ENCODE measurements at places on chromosomes 2 and 18. TPM values are rescaled to one million over a fixed set of nuclear protein-coding genes. Genes with fewer than 3 reads are reported as not detected.

DNA sequence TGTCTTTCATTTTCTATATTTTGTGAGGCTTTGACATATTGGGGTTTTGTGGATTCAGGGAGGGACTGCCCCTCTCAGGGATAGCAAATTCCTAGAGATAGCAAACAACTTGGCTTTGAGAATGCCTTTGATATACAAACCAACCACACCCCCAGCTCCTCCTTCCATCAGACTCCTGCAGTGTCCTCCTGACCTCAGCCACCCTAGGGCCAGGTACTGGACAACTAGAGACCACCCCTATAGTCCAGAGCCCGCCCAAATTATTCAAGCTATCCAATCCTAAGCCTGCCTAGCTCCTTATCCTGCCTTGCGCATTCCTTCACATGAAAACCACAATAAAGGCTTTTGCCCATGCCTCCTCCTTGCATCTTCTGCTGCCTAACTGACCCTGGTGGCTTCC lies 22.9 kb upstream of the STAM2 start:
- DNase-seq: no peak

GRCh38 chr2:108061439-108062042 lies 75.2 kb downstream of the SLC5A7 start:
- no peak for DNase-seq

DNA sequence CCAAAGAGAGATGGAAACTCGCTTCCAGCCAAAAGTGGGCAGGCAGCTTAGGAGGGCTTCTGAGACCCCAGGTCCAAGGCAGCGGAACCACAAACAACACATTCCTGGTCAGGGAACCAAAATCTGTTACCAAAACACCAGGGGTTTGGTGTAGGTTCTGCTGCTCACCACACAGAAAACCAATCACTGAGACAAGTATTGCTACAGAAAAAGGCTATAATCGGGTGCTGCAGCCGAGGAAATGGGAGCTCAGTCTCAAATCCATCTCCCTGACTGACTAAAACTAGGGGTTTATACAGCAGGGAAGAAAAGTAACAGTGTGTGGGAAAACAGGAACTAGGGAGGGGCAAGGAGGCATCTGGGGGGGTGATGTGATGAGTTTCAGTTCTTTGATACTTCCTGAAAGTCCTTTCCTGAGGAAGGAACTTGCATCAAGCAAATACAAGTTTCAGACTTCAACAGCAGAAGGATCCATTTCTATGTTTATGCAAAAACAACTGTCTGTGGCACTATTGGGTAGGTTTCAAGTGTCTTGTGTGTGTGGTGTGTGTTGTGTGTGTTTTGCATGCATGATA lies 108.0 kb downstream of the FAM168B start:
- DNase-seq: no peak

- peak; percentile 93 for DNase-seq
Measured at GRCh38 chr2:12507295-12507694, 209.4 kb upstream of the TRIB2 start.

DNA sequence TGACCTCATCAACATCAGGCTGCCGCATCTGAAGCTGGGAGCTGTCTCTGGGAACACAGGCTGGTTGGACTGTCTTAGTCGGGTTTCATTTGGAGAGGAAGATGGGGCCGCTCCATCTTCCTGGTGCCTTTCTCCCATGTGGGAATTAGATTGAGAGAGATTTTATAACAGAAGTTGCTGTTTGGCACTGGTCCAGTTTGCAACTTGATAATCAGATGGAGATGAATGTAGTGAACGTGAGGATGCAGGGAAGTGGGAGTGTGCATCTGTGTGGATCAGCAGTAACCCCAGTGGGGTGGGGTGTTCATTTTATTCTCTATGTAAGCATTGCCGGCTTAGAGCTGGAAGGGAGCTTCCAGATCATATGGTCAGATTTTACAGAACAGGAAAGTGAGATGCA lies 250.9 kb downstream of the DCDC2C start:
- no peak for DNase-seq

- DNase-seq: no peak
Measured at GRCh38 chr2:37427241-37427640, 82.8 kb downstream of the QPCT start.

DNA sequence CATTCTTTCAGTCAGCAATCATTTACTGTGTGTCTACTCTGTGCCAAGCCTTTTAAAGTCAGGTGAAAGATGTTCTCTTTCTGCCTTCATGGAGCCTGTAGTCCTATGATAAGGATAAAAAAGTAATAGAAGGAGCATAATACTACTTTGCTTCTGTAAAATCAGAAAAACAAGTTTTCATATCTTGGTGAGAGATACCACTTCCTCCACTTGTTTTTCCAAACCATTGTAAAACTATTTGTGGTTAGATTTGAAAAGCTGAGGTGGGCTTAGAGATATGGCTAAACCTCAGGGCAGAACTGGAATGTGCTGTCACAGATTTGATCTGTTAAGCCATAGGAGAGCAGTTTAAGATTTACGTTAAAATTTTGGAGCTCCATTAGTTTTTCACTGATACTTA lies 104.7 kb upstream of the FAM117B start:
- DNase-seq: peak; percentile 34

DNA sequence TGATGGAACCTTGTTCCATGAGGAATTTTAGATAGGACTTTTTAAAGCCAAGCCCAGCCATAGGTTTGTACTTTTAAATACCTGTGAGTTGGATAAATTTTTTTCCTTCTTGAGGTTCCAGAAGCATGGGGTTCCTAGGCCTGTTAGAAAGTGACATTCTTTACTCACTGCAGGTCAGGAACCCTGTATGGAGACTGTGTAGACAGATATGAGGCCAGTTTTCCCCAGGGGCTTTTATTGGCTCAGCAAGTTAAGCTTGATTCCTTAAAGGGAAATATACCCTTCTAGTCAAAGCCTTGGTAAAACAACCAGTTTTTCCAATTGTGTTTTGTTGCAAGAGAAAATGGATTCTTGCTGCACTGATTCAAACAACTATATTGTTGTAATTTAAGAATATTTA lies 38.4 kb upstream of the GMCL1 start:
- no peak for DNase-seq

GRCh38 chr18:59005262-59005661 lies 134.4 kb upstream of the SEC11C start:
- no peak for DNase-seq

GRCh38 chr2:208618220-208618619 lies 211.6 kb downstream of the PTH2R start:
- DNase-seq: no peak

- DNase-seq: no peak
Measured at GRCh38 chr18:79071037-79071436, 1.8 kb downstream of the ATP9B start.

- no peak for DNase-seq
Measured at GRCh38 chr2:18153741-18154140, 275.3 kb downstream of the KCNS3 start.

DNA sequence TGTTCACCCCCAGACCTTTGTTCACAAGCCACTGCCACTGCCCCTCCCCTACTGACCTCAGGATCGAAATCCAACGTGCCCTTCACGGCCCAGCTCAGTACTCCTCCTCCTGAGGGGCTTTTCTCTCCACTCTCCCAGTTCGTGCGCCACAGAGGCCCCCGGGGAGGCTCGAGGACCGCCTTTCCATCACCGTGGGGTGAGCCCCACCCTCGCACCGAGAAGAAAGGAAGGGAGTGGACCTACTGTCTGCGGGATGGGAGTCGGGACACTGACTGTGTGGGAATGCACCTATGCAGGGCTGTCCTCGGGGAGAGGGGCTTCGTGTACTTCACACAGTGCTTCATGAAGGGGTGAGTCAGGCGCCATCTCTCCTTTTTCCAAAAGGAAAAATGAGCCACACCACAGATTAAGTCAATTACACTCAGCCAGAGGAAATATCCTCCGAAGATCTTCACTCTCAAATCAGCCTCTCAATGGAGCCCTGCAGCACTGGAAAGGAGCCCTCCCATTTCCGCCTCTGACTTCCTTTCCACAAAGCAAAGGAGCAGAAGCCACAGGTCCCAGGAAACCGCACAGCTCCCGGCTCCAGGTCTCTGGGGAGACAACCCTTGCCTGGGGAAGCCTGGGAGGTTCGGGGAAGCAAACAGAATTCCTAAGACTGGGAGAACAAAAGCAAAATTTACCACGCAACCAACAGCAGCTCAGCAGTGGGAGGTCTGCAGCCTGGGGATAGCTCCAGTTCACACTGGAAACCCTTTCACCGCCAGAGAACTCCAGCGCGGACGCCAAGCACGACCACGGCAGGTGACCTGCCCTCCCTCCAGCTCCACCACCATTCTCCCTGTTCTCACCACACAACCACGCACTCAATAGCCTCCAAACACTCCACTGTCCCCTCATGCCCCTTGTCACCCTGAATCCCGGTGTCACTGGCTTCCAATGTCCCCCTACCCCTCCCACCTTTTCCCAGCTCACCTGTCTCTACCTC lies 21.6 kb downstream of the ADCY3 start:
- no peak for DNase-seq

DNA sequence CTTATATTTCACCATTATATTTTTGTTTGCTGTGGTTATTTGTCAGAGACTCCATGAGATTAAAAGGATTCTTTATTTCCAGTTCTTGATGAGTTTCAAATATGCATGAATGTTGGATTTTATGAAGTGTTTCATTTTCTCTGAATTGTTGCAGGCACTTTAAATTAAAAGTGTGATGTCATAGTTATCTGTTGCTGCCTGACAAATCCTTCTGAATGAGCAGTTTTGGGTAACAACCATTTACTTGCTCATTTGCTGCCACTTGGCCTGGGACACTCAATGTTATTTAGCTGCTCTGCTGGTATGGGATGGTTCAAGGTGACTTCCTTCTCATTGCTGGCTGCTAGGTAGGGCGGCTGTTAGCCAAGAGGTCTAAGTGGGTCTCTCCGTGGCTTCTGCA lies 173.5 kb downstream of the LPIN1 start:
- no peak for DNase-seq

DNA sequence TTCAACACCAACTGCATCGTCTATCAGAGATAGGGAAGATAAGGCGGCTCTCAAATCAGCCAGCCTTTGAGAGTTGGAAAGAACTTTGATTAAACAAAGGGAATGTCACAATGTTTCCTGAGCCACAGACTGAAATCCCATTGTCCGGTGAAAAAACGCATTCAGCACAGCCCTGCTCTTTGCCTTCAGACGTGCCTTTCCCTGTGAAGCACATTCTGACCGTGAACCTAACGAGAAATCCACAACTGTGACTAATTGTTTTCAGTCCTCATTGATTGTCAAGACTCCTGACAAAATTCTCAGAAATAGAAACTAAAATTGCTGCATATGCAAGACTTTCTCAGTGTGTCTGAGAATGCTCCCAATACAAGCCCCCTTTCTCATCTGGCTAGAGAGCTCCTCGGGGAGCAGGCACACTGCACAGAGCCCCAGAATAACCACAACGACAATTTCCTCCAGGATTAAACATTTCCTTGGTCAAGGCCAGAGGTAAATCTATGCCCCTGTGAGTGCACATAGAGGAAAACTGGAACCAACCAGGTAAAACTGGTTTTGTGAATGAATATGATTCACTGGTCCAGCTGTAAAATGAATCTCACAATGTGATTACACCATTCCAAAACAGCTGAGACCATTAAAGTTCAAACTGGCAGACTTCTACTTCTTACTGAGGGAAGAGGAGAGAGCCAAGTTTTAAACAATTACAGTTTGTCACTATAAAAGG lies 561.9 kb upstream of the ID2 start:
- no peak for DNase-seq

DNA sequence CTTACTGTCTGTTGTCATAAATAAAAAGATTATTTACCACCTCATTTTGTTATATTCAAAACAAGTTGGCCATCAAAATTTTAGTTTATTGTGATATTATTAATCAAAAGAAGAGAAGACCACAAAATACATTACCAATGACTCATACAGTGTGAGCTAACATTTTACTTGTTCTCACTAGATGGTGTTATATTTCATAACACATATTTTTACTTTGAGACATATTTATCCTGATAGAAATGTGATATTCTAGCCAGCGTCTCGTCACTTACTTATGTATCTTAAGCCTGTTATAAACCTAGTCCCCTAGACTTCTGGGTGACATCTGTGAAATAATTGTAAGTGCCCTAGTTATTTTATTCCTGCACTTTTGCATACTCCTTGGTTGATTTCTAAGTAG lies 263.2 kb downstream of the CDH7 start:
- DNase-seq: no peak

DNA sequence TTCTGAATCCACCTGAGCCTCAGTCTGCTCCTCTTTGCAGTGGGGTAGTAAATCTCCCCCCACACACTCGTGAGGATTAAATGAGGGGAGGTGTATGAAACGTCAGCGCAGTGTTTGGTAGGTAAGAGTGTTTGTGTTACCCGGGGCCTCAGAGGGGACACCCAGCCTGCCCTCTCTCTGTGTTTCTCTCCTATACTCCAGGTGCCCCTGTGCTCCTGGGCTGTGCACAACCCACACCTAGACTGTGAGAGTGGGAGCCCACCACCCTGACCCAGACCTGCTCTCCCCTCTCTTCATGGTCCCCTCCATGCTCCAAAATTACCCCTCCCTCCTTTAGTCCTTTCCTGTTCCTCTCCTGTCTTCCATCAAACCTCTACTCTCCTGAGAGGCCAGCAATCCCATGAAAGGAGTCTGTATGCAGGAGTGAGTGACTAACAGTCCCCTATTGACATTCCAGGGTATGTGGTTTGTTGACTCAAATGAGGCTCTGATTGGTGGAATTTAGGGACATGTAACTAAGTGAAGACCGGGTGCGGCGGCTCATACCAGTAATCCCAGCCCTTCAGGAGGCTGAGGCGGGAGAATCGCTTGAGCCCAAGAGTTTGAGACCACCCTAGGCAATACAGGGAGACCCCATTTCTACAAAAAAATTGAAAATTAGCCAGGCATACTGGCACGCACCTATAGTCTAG lies 10.4 kb downstream of the CIB4 start:
- DNase-seq: peak; percentile 69

DNA sequence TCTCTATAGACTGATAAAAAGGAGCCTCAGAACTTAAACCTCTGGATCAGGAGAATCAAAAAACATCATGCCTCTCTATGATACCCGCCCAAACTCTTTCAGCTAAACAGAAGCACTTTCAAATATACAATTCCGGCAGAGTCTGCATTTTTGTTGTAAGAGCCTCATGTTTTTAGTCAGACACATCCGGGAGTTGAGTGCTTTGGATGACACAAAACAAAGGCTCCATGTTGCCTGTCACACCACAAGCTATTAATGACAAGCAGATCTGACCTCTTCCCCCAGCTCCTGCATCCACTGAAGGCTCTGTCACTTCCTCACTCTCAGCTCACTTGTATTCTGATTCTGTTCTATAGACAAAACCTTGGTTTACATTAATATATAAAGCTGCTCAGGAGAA lies 33.2 kb downstream of the SLC38A11 start:
- DNase-seq: no peak

GRCh38 chr18:52183107-52183506 lies 156.9 kb upstream of the DCC start:
- DNase-seq: no peak

DNA sequence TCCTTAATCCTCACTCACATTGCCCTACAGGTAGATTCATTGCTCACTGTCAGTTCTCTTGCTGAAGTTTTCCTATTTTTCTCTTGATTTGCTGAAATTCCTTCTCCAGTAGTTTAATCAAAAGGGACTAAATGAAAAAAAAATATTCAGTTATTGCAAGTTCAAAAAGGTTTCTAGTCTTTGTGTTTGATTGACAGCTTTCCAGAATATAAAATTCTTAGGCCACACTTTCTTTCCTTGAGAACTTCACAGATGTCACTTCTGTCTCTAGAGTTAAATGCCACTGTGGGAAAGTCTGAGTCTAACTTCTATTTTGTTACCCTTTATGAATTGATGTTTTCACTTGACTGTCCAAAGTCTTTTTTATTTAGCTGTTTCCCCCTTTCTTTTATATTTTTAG lies 25.7 kb downstream of the RRM2 start:
- no peak for DNase-seq

ASIC4 gene
- total RNA-seq: 0.42 TPM

CGREF1 gene
- total RNA-seq: 3.4 TPM

TTN gene
- not detected for total RNA-seq

ABHD3 gene
- total RNA-seq: 9.0 TPM

PLEKHH2 gene
- 0.51 TPM for total RNA-seq

Measured in Daoy (cell line).